HuH-7.5 (cell line): ENCODE measurements at places on chromosomes 7 and 10.

- no peak for DNase-seq
Measured at GRCh38 chr7:31796375-31796774, 109.4 kb downstream of the PPP1R17 start.

GRCh38 chr10:101132636-101133473, 1.8 kb downstream of the TLX1 start:
- no peak for DNase-seq

DNA sequence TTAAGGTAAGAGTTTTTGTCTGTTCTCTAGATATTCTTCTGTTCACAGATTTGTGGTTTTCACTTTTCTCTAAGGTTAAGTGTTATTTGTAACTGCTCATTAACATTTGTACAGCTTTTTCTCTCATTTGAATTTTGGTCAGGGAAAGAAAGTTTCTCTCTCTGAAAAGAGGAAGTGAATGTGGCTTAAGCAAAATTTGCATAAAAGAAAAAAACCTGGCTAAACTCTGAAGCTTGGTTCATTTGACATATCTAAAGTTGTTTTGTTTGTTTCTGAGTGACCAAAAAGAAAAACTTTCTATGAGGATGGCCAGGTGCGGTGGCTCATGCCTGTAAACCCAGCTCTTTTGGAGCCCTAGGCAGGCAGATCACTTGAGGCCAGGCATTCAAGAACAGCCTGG, 22.0 kb upstream of the SLC26A4 start:
- no peak for DNase-seq

- DNase-seq, result no peak
Measured at GRCh38 chr10:24249829-24250415, 41.0 kb downstream of the KIAA1217 start.

GRCh38 chr10:44009891-44010632, 361.4 kb upstream of the ZNF32 start:
- DNase-seq, result no peak

GRCh38 chr7:155449869-155450557, 7.9 kb upstream of the EN2 start:
- DNase-seq, result no peak

GRCh38 chr7:138455609-138456008, 4.5 kb upstream of the TRIM24 start:
- DNase-seq, result peak; percentile 31

- no peak for DNase-seq
Measured at GRCh38 chr7:1853986-1854865, 184.1 kb downstream of the ELFN1 start.

DNA sequence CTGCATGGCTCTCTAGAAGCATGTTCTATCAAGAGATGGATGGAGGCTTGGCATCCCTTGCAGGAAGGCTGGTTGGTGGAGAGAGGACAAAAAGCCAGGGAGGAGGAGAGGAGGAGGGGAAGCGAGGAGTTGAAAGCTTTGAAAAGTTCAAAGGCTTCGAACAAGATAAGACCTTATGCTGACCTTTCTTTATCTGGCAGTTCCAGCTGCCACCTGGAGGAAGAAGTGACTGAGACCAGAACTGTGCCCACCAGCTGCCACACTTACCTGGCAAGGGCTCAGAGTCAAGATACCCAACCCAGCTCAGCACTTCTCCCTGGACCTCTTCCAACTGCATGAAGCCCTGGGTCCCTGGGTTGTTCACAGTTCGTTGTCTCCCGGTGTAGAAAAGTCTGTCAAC, 14.8 kb downstream of the CCL24 start:
- DNase-seq, result no peak
